ENCODE measurements at places on chromosomes 1 and 21.
A peak's percentile ranks its signal among the peaks of the same experiment; 100 is the strongest.

DNA sequence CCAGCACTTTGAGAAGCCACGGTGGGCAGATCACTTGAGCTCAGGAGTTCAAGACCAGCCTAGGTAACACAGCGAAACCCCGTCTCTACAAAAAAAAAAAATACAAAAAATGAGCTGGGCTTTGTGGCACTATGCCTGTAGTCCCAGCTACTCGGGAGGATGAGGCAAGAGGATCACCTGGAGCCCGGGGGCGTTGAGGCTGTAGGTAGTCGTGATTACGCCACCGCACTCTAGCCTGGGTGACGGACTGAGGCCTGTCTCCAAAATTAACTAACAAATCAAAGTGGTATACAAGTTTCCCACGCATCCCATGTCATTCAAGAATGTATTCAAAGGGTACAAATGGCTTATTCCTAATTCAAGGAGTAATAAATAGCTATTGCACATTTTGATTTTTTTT, 2.4 kb downstream of the AUNIP start:
- DNase-seq, result no peak

DNA sequence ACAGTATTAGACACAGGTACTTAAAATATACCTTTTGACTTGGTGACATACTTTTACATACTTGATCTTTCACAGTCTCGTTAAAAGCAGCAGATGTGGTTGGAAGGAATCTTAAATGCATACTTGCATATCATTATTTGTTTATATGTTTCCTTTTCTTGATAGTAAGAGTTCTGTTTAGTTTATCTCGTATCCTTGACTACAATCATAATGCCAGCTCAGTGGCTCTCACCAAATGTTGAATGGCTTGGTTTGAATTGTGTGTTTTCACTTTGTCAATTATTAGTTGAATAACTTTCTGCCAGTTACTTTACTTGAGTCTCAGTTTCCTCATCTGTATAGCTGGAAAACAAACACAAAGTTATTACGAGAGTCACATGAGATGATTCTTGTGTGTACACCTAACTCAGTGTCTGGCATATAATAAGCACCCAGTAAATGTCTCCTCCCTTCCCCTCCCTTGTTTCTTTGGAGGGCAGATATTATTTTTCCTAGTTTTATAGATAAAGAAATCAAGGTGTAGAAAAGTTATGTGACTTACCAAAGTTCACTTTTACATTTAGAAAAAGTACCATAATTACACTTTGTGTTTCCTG, 131.6 kb upstream of the IVNS1ABP start:
- no peak for DNase-seq

DNA sequence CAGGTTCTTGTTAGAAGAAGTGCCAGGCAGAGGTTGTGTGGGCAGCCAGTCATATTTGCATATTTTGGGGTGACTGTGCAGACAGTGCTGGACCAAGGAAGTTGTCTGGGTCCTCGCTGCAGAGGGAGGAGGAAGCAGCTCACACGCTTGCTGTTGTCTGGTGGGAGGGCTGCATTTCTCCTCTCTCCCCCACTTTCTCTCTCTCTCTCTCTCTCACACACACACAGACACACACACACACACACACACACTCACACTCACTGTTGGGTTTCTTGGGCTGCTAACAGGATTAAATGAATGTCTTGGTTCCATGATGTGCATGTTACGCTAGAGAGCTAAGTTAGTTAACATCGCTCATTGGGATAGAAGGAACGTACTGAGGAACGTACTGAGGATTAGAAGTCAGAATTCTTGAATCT, 72.9 kb downstream of the AGPAT3 start:
- DNase-seq, result no peak

DNA sequence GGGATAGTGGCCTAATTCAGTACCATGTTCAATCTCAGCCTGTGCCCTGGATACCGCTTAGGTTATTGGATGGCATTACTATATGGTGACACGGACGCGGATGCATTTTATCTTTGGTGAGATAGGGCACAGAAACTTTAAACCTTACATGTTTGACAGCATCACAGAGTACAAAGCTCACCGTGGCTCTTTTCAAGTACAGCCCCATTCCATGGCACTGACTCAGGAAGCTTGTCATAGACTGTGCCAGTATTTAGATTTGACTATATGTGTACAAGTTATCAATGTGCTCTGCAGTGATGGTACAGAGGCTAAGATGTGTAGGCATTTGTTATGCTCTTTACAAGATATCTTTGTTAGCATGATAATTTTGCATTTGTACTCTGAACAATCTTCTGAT, 169.0 kb downstream of the RYR2 start:
- DNase-seq, result no peak

GRCh38 chr1:8693107-8693506, 124.3 kb downstream of the RERE start:
- no peak for DNase-seq

DNA sequence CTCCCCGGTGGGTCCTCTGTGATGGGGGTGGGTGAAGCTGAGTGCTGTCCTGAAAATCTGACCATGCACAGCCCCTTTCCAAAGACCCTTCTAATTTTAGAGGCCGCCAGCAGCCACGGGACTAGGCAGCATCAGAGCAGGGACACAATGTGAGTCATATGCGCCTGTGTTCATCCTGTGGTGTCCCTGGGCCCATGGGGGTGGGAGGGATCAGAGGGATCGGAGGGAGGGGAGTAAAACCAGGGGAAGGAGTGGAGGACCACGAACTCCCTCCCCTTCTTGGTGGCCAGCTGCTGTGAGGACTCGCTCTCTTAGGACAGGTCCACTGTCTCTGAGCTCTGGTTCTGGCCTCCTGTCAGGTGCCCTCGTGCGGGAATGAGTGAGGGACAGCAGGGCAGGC, 61.5 kb downstream of the ADARB1 start:
- no peak for DNase-seq

- DNase-seq, result peak; percentile 60
Observed at GRCh38 chr1:174995916-174996315, 3.8 kb upstream of the CACYBP start.

DNA sequence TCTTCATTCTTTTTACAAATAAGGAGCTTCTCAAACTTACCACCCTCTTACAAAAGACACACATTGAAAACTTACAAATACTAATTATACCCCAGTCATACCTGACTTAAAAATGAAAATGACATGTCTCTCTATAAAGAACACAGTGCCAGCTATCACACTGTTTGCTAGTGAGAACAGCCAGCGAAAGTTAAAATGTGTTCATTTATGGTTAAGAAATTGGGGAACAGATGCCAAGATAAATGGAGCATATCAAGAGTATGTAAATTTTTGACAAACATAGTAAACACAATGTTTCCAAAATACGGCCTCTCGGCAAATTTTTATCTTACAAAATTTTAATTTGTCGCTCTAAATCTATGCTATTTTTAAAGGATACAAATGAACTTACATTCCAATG, 1422.9 kb downstream of the KCNT2 start:
- no peak for DNase-seq

DNA sequence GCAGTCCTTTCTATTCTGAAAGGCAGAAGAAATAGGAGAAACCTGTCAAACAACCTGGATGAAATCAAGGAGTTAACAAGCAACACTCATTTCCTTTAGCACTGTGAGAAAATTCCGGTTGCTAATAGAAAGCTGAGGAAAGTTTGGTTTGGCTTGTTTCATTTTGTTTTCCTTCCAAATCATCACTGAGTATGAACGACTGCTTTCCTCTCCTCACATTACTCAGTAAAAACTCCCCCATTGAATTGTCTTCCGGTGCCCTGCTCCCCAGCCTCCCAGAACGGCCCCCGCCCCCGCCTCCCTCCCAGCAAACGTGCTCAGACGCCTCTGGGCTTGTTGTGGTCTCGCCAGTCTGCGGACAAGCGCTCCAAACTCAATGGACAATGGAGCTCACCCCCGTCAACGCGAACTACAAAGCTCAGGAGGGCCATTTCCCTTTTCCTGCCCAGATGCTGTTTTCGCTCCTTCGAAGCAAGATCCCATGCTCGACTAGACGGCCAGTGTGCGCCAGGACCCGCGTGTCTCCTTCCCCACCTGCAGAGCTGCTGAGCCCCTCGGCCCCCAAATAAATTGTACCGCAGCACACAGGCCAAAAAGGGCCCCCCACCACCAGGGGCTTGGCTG, 747 bp downstream of the STX6 start:
- peak; percentile 60 for DNase-seq

DNA sequence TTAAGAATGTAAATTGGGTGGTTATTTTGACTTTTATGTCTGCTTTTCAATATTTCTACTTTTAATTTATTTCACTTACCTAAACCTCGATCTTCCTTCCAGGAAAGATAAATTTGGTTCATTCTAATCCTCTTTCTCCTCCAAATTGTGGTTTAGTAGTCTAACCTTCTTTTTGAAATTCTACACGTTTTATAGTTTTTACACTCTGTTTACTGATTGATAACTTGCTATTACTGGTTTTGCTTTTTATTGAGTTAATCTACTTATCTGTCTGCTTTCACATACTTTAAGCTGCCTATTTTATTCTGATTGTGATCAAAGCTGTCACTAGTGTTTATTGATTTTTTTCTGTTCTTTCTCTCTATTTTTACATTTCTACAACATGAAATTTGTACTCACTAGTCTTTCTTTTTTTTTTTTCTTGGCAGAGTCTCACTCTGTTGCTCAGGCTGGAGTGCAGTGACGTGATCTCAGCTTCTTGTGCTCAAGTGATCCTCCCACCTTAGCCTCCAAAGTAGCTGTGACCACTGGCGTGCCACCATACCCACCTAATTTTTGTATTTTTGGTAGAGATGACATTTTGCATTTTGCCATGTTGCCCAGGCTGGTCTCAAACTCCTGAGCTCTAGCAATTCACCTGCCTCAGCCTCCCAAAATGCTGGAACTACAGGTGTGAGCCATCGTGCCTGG, 27.9 kb upstream of the ERRFI1 start:
- no peak for DNase-seq

DNA sequence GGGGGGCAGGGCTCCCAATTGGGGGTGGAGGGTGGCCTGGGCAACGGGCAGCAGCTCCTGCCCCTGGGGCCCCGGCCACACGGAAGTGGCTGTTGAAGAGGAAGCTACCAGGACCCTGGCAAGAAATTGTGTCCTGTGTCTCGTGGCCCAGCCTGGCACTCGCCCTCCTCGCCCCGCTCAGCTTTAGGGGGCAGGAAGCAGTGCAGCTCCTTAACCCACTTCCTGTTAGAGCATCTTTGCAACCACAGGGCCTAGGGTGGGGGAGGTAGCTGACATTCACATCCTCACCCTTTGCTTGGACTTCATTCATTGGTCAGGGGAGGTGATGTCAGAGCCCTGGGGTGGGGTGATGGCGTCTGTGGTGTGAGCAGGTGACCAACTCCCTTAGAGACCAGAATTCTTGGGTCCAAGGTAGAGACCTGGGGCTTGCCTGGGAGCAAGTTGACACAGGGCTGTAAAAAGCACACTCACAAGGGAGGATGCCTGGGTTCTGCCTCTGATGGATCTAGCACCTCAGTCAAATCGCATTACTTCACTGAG, at the start of gene ARHGAP30:
Gene ARHGAP30 (minus strand): TSS at position 161 of the 540 bp plus-strand sequence. CDS start 267 bp downstream, outside the sequence.
- DNase-seq, result no peak
